ENCODE measurements at places on chromosomes 11 and 22.

DNA sequence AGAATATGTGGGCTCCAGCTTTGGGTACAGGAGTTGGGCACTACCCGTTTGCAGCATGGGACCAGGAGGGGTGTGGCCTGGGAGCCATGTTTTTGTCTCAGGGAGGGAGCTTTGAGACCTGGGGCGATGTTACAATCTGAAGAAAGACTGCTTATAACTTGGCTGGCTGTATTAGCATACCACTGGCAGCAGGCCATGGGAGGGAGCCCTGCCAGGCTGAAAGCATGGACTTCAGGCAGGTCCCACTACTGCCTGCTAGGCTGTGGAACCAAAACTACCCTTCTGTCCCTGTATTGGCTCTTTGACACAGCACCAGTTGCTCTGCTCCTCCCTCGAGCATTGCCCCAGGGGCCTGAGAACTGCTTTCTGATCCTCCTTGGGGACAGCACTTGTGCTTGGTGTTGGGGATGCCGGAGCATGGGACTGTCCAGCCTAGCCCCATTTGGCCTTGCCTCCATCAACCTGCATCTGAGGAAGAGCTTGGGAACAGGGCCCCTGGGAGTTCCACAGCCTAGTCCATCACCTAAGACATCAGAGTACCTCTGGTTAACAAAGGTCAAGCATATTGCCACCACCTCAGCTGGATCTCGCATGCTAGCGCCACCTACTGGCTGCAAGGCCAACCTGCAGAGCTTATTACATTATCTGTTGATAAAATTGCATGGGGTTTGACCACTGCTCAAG, 217.4 kb downstream of the SBF2 start:
- DNase-seq: no peak

DNA sequence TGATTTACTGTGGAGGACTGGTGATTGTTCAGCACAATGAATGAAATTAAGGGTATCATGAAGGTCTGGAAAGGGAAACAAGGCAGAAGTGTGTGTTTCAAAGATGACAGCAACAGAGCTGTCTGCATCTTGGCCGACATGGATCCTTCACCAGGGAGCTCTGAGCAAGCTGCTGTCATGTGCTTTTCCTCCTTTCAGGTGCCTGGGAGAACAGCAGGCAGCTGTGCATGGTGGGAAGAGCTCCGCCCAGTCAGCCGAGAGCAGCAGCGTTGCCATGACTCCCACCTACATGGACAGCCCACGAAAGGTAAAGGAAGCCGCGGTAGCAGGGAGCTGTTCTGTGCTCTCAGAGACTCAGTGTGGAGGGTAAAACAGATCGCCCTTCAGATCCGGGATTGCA, 87.1 kb upstream of the YWHAH start:
- DNase-seq: no peak

DNA sequence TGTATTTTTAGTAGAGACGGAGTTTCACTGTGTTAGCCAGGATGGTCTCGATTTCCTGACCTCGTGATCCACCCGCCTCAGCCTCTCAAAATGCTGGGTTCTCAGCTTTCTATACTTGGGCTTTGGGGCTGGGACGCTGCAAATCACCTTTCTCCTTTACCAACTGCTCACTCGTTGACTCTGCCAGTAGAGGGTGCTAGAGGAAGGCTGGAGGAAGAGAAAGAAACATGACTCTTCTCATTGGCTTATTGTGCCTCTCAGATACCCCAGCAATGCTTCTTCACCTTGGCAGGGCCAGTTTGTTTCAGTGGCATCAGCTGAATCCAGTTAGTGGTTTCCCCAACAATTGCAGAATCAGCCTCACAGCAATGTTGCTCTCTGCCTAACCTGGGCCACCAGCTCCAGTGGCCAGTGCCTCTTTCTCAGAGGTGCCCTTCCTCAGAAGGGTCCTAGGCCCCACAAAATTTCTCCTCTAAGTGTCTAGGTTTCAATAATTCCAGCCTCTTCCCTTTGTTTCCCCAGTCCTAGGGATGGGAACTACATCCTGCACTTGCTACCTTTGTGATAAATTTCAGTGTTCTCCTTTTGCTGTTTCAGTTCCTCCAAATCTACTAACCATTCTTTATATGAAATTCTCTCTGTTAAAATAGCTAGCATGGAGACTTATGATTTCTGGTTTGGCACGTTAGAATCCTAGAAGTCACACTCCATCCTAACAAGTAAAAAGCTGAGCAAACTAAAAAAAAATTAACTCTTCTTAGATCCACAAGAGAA, 71.5 kb upstream of the VSTM5 start:
- no peak for DNase-seq

DNA sequence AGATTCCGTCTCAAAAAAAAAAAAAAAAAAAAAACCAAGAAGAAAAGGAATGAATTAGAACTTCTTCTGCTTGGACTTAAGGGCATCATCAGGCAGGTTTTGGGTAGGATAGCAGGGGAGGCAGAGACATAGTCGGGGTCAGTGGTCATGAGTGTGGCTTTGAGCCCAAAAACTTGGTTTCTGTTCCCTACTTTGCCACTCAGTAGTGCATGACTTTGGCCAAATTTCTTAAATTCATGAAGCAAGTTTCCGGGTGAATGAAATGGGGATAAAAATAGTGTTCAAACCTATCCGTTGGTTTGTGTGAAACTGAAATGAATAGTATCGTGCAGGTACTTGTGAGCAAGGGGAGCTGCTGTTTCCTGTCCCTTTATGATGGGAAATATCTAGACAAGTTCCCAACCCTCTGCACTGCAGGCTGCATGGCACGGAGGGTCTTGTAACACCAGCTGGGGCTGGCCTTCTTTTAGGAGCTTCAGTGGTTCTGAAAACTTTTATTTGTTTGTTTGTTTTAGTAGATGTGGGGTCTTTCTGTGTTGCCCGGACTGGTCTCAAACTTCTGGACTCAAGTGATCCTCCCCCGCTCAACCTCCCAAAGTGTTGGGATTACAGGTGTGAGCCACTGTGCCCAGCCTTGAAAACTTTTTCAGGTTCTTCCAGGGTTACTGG, 18.4 kb downstream of the NEAT1 start:
- DNase-seq: no peak

- DNase-seq: no peak
These were observed 206.6 kb downstream of the GRIK4 start for GRCh38 chr11:120718171-120718570.

GRCh38 chr22:42869888-42870480, 12.9 kb upstream of the ARFGAP3 start:
- no peak for DNase-seq

- DNase-seq: no peak
These were observed 26.5 kb upstream of the WNT7B start for GRCh38 chr22:46003271-46004091.

- DNase-seq: peak; percentile 27
These were observed at the start of gene TP53I11 for GRCh38 chr11:44950625-44951476. Gene TP53I11, minus strand, starts transcription at chr11:44950883. Its CDS starts 12,548 bp downstream, at chr11:44938335.

- DNase-seq: no peak
These were observed 97.0 kb upstream of the HSD17B12 start for GRCh38 chr11:43583548-43583947.

- DNase-seq: no peak
These were observed 7.1 kb downstream of the NLRX1 start for GRCh38 chr11:119175493-119176077.

- no peak for DNase-seq
These were observed 1.9 kb upstream of the C22orf39 start for GRCh38 chr22:19449422-19449767.

DNA sequence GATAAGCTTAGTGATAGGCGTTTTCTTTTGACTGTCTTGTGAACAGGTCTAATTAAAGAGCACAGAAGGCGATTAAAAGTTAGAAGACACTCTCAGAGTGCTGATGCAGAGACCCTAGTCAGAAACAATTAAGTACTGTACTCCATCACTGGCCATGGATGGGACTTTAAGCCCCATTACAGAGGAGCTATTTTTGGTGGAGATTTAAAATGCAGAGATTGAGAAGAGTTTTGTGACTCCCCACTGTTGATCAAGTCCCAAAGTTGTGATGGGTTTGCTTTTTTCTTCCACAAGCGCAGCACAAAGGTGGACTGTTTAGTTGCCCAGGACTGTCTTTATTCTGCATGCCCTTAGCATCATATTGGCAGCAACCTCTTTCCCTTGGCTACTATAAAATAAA, 978 bp downstream of the LUZP2 start:
- DNase-seq: no peak

- DNase-seq: no peak
These were observed 357.7 kb downstream of the BUD13 start for GRCh38 chr11:116415095-116415494.

GRCh38 chr11:70036971-70037882, 40.9 kb upstream of the ANO1 start:
- DNase-seq: no peak

- DNase-seq: no peak
These were observed 730.6 kb downstream of the METTL15 start for GRCh38 chr11:28838741-28839140.

DNA sequence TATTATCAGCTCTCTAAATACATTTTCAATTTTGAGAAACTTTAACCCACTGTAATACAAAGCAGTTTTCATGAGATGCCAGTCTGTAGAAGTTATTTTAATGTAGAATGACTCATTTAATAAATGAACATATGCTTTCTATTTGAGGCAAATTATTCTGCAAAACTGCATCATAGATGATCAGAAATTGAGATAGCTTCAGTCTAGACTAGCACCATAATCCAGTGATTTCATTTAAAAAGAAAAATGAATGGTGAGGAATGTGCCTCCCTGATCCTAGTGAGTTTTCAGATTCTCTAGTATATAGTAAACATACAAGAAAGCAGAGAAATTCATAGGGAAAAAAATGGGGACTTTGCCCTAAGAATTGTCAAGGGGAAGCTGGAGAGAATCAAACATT, 66.1 kb downstream of the OR5AK2 start:
- DNase-seq: no peak

DNA sequence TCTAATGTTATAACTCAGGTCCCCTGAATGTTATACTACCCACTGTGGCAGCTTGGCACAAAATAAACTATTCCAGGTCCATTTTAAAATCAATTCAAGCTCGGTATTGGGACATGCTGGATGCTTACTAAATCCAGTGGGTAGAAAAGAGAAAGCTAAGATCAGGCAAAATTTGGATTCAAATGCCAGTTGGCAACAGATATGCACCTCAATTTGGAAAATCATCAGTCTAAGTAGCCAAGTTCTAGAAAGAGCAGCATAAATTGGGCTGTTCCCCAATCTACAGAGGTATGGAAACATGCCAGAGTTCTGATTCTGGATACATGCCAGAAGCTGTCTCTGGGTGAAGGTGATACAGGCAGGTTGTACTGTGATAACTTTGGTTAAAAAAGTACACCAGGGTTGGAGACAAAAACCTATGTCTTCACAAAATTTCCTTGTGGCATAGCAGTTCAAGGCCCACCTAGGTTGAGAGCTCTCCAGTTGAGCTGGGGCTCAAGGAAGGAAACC, 427.8 kb downstream of the LRRC4C start:
- DNase-seq: no peak

- no peak for DNase-seq
These were observed 8.8 kb upstream of the DKK3 start for GRCh38 chr11:12017243-12017678.

GRCh38 chr11:5348551-5349194, 2.6 kb upstream of the OR51B6 start:
- DNase-seq: no peak

DNA sequence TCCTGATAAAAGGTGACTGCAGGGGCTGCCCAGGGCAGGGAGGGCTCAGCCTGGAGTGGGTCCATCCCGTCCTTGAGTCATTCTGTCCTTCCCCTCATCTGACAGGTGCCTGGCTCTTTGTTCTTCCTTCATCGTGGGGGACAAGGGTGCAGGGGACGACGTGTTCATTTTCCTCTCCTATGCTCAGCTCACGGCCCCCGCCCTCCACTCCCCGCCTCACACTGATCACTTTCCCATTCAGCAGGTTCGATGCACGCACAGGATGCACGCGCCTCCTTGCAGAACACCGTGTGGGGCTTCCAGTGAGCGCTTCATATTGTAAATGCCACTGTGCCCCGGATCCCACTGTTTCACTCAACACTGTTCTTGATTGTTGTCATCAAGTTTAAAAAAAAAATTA, 32.7 kb upstream of the SHANK2 start:
- DNase-seq: no peak

DNA sequence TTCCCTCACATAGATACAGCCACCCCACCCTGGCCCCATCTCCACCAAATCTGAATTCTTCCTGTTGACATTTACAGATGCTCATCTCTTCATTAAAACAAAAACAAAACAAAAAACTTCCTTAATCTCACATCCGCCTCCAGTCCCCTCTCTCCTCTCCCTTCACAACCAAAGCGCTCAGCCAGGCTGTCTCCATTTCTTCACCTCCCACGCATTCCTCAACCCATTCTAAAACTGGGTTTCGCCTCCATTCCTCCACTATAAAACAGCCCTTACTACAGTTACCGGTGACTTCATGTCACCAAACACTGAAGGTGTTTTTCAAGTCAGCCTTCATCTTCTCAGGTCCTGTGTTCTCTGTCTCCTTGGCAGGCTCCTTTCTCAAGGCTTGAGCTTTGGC, 9.6 kb downstream of the BACE1-AS start:
- DNase-seq: no peak

DNA sequence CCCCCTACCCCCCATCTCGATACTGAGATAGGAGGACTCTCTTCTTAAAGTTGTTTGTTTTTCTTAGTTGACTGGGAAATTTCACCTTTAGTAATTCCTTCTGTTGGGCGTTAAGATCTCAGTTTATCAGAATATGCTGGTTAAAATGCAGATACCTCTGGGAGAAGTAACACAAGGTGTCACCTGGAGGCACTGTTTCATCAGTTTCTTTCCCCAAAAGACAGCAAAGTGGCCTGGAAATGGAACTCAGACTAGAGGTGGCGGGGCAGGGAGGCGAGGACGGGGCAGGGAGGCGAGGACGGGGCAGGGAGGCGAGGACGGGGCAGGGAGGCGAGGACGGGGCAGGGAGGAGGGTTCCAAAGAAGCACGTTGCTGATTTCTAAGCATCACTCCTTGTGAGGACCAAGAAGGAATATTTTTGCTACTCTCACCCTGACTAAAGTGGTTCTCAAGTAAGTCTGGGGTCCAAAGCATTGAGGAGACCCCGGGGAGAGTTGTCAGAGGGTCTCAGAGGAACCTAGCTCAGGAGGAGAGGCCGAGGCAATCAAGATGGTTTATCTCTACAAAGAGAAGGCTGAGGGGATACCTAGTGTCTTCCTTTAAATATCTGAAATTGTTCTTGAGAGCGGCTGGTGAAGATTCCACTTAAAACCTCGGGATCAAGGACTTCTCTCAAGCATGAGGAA, 147.0 kb upstream of the B3GAT1 start:
- no peak for DNase-seq

DNA sequence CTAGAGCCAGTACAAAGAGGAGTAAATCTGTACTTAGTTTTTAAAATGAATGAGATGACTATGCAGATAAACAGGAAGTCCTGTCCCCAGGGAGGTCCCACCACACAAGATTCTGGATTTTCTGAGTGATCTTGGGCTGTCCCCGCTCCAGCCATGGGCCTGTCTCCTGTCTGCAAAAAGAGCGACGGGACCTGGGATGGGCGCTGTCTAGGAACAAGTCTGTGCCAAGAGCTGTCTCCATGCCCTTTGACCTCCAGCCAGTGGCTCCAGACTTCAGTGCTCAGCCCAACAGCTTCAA, 6.0 kb downstream of the CSNK1E start:
- no peak for DNase-seq

Measured in activated CD4-positive, alpha-beta T cell treated with anti-CD3 and anti-CD28 coated beads, Interleukin-2, amount 50 U/mL, for 24 hours (primary cell).